ENCODE measurements at places on chromosomes 3 and 15.
A peak's percentile ranks its signal among the peaks of the same experiment; 100 is the strongest.

DNA sequence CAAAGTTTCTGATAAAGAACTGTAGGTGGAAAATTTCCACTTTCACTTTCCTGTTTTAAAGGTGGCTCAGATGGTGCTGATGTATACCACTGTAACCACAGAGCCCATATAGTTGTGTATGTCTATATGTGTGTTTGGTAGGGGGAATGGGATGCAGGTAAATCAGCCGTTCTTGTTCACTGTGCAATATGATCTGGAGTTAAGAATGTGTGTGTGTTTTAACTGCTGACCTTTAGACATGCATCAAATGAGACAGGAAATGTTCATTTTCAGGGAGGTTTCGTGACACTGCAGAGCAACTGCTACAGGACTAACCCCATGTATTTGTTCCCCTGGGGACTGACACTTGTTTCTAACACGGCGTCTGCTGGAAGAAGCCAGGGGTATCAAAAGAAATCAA, 180.5 kb downstream of the TAFA4 start:
- DNase-seq = no peak

- DNase-seq = no peak
Measured at GRCh38 chr3:132261506-132261905, 55.7 kb upstream of the ACP3 start.

- no peak for DNase-seq
Measured at GRCh38 chr3:132378846-132379245, 38.5 kb upstream of the DNAJC13 start.

- no peak for DNase-seq
Measured at GRCh38 chr3:152550284-152550683, 281.6 kb downstream of the MBNL1 start.

GRCh38 chr3:64748244-64748904, 60.6 kb upstream of the ADAMTS9 start:
- DNase-seq = no peak

GRCh38 chr3:71328926-71329325, 254.6 kb downstream of the FOXP1 start:
- no peak for DNase-seq

DNA sequence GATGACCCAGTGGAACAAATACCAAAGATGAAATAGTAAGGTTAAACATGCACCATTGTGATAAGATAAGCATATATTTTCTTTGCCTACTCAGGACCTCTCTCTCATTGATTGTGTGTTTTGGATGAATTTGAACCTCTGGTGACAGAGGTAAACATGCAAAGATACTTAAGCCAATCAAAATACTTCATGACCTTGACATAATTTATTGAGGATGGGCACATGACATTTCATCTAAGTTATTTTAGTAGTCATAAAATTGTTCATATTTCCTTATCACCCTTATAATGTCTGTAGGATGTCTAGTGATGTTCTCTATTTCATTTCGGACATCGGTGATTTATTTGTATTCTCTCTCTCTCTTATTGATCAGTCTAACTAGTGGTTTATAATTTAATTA, 88.3 kb upstream of the WDR72 start:
- no peak for DNase-seq

GRCh38 chr3:13745636-13746035, 134.2 kb downstream of the WNT7A start:
- no peak for DNase-seq

DNA sequence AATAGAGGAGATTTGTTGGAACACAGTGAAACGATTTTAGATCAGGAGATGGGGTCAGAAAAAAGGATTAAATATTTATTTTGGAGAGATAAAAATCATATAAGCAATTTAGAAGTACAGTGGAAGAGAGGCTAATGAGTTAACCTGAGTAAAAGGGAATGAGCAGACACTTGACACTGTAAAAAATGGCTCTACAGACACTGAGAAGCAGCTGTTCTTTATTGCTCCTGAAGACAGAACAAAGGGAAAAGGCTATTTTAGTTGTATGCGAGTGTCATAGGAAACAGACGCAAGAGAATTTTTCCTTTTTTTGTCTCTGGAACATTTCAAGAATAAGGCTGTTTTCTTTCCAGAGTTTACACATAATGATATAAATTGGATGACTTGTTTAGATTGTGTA, 34.3 kb downstream of the ASTE1 start:
- no peak for DNase-seq

- DNase-seq = no peak
Measured at GRCh38 chr3:187950671-187951070, 203.3 kb upstream of the LPP start.

- no peak for DNase-seq
Measured at GRCh38 chr15:53022788-53023187, 232.7 kb upstream of the ONECUT1 start.

DNA sequence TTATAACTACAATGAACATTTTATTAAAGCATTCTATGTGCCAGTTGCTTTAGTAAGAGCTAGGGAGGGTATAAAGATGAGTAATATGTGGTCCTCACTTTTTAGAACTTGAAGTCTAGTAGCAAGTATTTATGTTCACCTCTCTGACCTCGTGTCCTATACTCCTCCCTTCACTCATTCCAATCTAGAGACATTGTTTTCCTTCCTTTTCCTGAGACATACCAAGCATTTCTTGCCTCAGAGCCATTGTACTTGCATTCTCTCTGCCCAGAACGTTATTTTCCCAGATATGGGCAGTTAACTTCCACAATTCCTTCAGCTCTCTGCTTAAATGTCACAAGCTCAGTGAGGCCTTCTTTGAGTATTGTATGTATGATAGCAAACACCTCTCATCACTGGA, 408.6 kb downstream of the PDCD6IP start:
- no peak for DNase-seq

- no peak for DNase-seq
Measured at GRCh38 chr3:66492071-66492470, 8.8 kb downstream of the LRIG1 start.

DNA sequence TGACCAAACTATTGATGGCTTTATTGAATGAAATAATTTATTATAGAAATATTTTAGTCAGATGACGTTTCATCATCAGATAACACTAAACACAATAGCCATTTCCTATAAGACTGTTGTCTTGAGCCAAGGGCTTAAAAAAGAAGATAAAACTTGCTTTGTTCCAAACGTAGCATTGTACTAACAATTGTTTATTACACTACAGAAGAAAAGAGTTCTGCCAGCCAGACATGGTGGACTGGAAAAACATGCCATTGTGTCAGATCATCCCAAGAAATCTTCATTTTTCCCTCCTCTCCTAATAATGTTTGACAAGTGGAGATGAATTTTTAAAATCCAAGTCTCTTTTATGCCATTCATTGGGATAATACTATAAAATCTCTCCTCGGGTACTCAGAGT, 203.3 kb downstream of the CDIN1 start:
- peak; percentile 66 for DNase-seq

DNA sequence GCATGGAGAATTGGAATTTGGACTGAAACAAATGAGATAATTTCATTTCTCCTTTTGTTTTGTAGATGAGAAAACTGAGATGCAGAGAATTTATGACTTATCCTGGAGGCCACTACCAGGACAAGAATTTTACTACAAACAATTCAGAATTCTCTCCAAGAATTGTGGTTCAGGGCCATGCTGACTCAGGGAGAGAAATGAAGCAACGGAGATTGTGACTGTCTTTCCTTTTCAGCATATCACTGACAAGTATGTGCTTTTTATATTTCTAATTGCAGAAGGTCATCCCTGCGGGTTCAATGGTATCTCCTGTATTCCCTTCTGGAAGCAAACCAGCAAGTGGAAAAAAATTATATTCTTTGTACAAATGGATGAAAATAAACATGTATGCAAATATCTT, 170.8 kb upstream of the MITF start:
- no peak for DNase-seq

DNA sequence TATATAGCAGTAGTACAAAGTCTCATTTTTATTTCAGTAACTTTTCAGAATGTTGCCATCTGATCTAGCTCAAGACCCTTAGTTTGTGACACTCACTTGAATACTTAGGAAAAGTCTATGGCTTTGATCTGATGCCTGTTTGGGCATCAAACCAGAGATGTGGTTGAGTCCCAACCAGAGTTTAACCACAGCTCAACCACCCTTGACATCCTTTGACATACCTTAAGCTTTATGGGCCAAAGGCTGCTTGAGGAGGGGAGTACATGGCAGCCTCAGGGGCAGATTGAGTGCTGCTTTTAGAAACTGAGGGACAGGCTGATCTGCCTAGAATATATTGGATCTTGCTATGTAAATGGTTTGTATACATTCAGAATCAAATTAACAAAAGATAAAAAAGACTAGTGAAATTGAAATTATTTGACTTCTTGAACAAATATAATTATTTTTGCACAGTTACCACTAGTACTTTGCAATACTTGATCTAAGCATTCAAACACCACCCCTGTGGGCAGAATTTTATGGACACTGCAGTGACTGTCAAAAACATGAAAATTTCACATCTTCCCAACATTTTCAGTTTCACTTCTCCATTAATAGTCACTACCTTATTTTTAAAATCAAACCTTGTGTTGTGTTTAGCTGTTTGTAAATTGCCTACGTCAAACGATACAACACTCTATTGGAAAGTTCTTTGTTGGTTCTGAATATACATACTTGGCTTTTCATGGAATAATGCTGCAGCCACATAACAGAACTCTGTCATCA, 199.8 kb downstream of the UBE2E2 start:
- no peak for DNase-seq

DNA sequence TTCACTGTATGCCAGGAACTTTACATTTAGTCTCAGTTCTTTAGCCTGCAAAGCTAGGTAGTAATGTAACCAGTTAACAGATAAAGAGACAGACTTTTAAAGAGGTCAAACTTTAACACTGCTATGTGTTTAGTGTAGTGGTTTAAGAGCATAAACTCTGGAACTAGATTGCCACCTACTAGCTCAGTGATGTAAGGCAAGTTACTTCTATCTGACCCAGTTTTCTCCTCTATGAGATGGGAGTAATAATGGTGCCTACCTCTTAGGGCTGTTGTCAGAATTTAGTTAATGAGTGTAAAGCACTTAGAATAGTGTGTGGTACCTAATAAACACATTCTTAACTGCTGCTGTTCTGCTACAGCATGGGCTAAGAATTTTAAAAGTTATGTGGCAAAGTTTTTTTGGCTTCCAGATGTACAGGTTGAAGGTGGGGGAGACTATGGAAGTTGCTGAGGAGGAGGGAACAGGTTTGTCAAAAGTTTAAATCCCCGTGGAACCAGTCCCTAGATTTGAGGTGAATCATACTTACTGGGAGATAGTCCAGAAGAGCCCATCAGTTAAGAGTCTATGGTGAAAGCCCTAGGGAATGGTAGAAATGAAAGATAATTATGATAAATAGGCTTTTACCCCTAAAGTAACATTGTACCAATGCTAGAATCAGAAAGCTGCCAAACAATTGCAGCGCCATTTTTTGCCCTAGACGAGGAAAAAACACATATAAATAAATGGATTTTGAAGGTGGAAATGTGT, 13.9 kb downstream of the TSC22D2 start:
- DNase-seq = no peak

DNA sequence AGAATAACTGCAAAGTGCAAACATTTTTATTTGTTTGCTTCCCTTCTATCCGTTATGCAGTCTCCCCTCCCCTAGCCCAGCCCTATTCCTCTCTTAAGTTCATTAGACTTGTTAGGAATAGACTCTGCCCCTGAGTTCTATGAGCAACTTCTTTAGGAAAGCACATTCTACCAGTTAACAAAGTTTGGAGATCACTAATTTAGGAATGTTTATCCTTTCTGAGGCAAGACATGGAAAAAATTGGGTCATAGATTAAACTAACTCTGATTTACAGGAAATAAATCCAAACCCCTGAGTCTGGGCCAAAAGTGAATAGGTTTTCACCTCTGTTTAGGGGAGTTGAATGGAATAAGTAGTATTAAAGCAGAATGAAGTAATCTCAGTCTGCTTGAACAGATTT, 34.4 kb downstream of the C3orf80 start:
- DNase-seq = no peak

- no peak for DNase-seq
Measured at GRCh38 chr3:75295013-75295412, 369.1 kb upstream of the FRG2C start.

DNA sequence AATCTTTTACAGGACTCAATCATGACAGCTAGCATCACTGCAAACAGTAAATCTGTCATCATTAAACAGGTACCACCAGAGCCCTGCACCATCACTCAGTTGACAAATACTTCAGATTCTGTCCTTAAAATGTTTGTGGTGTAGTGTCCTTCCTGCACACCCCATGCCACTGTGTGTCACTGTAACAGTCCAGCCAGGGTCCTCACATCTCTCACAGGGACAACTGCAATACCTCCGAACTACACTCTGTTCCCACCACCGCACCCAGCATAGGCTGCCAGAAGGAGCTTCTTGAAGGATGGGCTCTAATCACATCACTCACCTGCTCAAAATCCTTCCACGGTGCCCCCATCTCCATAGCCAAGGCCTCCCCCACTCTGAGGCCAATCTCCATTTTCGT, 90.2 kb upstream of the FGF12 start:
- no peak for DNase-seq

- no peak for DNase-seq
Measured at GRCh38 chr3:54772051-54772450, 155.8 kb downstream of the LRTM1 start.

- DNase-seq = no peak
Measured at GRCh38 chr3:196156160-196156559, 55.0 kb downstream of the ZDHHC19 start.

DNA sequence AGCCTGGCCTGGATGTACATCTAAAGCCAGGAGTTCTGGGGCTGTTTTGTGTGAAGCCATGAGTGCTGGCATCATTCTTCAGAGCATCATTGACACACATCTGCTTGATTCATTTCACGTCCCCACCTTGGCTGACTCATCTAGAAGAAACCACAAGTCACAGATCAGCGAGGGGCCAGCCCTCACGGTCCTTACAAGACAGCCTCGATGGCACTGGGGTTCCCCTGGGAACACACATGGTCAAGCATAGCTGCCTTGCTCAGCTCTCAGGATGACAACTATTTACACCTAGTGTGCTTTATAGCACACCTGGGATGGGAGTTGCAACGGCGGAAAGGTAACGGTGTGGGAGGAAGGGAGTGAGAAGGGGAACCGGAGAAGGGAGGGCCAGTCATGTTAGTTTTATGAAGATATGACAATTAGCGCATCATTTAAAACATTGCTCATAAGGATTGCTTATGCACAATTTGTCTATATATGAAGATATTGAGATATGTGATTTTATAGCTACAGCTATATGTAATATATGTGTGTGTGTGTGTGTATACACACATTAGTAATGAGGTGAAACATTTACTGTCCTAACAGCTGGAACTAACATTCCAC, 227.1 kb downstream of the RPLP1 start:
- no peak for DNase-seq

DNA sequence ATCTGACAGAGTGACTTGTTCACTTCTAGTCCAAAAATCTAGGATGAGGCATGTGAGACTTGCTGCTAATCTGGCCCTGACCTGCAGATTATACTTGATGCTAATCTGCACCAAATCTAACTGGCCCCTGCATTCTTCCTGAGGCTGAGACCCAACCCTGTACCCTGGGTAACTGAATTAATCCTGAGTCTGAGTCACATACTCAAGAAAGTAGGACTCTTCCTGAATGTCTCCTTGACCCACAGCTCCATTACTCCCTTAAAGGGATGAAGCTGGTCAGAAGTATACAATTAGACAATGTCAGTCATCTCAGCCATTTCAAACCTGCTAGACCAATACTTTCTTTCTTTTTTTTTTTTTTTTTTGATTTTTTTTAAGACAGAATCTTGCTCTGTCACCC, 25.5 kb downstream of the PTPN9 start:
- DNase-seq = no peak
